NCI-H460 (cell line): ENCODE measurements at places on chromosomes 1 and 21.

GRCh38 chr1:220222939-220223338, 49.3 kb downstream of the RAB3GAP2 start:
- DNase-seq: no peak

- DNase-seq: no peak
Observed at GRCh38 chr1:237664348-237664747, 226.4 kb downstream of the ZP4 start.

- no peak for DNase-seq
Observed at GRCh38 chr21:31545036-31545435, 114.5 kb upstream of the SOD1 start.

- DNase-seq: no peak
Observed at GRCh38 chr21:32817208-32817607, 45.7 kb upstream of the PAXBP1 start.

- peak; percentile 77 for DNase-seq
Observed at GRCh38 chr1:50422946-50423669, at the start of gene DMRTA2. TSS of gene DMRTA2 (minus strand) at chr1:50423443. CDS start at chr1:50421536, 1,907 bp downstream.

- DNase-seq: no peak
Observed at GRCh38 chr1:242140836-242141235, 141.9 kb upstream of the MAP1LC3C start.

DNA sequence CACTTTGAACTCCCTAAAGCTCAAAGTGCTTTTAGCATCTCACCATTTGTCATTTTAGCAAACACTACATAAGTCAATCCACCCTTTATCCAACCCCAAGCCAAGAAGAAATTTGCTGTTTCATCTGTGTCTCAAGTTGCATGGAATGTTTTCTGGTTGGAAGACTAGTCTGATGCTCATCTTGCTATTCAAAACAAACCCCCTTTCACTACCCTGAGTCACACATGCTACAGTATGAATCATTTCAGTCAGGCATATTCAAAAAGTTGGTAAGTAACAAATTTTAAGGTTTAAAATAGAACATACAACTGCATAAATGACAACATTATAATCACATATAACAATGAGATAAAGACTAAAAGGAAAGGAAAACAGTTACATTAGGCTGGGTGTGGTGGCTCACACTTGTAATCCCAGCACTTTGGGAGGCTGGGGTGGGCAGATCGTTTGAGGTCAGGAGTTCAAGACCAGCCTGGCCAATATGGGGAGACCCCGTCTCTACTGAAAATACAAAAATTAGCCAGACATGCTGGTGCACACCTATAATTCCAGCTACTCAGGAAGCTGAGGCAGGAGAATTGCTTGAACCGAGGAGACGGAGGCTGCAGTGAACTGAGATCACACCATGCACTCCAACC, 38.7 kb downstream of the DSTYK start:
- DNase-seq: peak; percentile 88

GRCh38 chr21:41669533-41669830, 97.4 kb downstream of the RIPK4 start:
- DNase-seq: no peak

GRCh38 chr1:107862064-107862463, 102.9 kb downstream of the VAV3 start:
- DNase-seq: no peak

DNA sequence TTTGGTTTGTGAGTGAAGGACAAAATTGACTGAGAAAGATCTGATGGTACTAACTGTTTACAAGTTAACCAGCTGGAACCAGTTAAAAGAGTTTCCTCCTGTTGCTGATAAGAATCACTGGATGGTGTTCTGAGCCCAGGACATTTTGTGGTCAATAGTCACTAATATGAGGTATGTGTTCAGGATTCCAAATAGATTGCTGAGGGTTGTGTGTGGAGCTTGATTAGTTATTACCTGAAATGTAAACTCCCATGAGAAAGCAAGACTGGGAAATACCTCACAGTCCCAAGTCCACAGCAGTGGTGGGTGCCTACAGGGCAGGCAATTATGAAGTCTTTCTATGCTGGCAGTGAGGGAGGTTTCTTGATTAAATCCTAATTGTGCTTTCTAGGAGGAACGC, 164.6 kb downstream of the DNM3 start:
- no peak for DNase-seq

GRCh38 chr1:25702101-25702775, 85.6 kb downstream of the MAN1C1 start:
- no peak for DNase-seq
